ENCODE measurements at places on chromosomes 11 and 22.

- DNase-seq = no peak
Measured at GRCh38 chr11:47923667-47924066, 56.7 kb upstream of the PTPRJ start.

GRCh38 chr11:116714902-116715301 is 57.9 kb downstream of the BUD13 start:
- DNase-seq = no peak

DNA sequence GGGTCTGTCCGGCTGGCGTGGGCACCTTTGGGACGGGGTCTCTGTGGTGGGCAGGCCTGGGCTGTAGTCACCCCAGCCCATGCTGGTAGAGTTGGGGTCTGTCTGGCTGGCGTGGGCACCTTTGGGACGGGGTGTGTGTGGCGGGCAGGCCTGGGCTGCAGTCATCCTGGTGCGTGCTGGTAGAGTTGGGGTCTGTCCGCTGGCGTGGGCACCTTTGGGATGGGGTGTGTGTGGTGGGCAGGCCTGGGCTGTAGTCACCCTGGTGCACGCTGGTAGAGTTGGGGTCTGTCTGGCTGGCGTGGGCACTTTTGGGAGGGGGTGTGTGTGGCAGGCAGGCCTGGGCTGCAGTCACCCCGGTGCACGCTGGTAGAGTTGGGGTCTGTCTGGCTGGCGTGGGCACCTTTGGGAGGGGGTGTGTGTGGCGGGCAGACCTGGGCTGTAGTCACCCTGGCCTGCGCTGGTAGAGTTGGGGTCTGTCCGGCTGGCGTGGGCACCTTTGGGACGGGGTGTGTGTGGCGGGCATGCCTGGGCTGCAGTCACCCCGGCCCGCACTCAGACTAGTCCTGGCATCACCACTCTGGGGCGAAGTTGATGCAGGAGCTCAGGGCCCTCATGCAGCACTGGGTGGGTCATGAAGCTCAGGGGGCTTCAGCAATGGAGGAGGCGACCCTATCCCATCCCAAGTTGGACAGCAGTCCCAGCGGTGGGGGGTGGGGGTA is 19.3 kb downstream of the PRR33 start:
- DNase-seq = no peak

GRCh38 chr11:81959341-81959740 is 774.3 kb downstream of the FAM181B start:
- no peak for DNase-seq

GRCh38 chr22:41482319-41482935 is 13.5 kb downstream of the ACO2 start:
- DNase-seq = no peak

GRCh38 chr22:23394525-23395326 is 185.4 kb downstream of the IGLL1 start:
- no peak for DNase-seq

- no peak for DNase-seq
Measured at GRCh38 chr22:25360891-25361645, 141.6 kb downstream of the CRYBB2 start.

- no peak for DNase-seq
Measured at GRCh38 chr11:13970986-13971385, 8.5 kb downstream of the SPON1 start.

DNA sequence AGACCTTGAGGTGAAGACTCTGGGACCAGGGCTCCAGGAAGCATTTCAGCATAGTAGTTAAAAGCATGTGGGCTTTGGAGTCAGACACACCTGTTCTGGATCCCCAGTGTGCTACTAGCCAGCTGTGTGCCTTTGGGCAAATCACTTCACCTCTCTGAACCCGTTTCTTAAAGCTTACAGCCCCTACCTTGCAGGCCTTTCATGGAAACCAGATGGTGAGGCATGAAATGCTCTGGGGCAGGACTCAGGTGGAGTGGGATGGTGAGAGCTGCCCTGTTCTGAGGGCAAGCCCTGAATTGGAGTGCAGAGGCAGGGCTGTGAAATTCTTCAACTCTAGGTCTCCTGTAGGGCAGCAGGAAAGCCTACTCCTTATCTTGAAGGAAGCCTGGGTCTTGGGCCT is 10.5 kb downstream of the UCP2 start:
- DNase-seq = no peak

GRCh38 chr11:134003792-134004495 is 47.2 kb upstream of the IGSF9B start:
- DNase-seq = no peak

- no peak for DNase-seq
Measured at GRCh38 chr11:72863091-72863490, 48.9 kb downstream of the ATG16L2 start.

DNA sequence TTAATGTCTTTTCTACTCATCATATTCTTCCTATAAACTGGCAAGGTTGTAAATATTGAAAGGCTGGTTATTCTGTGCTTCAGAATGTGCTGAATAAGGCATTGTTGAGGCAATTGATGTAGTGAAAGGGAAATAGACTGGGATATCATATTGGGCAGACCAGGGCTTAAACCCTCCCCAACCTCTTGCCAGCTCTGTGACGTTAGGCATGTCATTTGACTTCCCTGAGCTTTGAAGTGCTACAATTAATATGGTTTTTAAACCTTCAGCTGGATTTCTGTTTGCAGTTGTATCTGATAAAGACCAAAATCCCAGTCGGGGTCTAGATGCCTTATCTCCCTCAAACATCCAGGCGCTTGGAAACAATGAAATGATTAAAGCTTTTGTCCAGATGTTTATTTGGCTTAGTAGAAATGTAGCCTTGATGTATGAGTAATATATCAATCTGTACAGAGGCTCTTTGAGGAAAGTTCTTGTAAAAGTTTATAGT is 208.1 kb downstream of the DBX1 start:
- no peak for DNase-seq

DNA sequence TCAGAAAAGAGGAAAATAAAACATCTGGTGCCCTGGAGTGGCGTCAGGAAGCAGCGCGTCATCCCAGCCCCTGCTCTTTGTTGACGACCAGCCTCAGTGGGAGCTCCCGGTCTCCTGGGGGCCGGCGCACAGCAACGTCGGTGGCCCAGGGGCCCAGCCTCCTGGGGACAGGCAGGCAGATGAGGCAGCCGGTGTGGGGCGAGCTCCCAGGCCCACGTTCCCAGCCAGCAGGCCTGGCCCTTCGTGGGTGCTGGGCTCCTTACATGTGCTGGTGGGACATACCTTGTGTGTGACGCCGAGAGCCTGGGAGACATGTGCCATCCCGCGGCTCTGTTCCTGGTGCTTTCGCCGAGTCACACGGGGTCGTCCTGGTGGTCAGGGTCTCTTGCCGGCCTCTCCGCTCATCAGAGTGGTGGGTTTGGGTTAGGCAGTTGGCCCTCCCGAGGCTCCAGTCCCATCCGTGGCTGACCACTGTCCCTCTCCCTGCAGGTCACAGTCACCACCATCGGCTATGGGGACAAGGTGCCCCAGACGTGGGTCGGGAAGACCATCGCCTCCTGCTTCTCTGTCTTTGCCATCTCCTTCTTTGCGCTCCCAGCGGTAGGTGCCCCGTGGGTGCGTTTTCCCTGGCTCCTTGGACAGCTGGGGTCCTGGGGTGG is 116.7 kb downstream of the KCNQ1OT1 start:
- DNase-seq = no peak

DNA sequence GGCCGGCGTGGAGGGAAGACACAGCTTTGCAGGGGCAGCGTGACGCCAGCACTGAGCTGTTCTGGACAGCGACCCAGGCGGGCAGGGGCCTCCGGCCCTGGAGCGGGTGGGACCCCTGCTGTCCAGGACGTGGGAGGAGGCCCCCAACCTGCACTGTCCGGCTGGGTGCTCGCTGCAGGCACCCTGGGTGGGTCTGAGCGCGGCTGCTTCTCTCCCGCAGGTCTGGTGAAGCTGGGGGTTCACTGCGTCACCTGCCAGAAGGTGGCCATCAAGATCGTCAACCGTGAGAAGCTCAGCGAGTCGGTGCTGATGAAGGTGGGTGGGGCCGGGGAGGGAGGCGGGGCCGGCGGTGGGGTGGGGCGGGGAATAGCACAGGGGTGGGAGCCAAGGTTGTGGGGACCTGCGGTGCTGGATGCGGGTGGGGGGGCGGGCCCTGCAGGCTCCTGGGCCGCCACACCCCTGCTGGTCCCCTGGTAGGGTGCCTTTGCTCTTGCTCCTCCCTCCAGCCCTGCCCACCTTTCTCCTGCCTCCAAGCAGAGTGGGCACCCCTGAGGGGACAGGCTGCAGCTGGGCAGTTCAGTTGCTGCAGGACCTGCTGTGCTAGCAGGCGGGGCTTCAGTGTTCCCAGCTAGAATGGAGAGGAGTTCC is 46.2 kb downstream of the BRSK2 start:
- DNase-seq = no peak

- DNase-seq = no peak
Measured at GRCh38 chr22:22755778-22756100, 111.3 kb downstream of the GGTLC2 start.

DNA sequence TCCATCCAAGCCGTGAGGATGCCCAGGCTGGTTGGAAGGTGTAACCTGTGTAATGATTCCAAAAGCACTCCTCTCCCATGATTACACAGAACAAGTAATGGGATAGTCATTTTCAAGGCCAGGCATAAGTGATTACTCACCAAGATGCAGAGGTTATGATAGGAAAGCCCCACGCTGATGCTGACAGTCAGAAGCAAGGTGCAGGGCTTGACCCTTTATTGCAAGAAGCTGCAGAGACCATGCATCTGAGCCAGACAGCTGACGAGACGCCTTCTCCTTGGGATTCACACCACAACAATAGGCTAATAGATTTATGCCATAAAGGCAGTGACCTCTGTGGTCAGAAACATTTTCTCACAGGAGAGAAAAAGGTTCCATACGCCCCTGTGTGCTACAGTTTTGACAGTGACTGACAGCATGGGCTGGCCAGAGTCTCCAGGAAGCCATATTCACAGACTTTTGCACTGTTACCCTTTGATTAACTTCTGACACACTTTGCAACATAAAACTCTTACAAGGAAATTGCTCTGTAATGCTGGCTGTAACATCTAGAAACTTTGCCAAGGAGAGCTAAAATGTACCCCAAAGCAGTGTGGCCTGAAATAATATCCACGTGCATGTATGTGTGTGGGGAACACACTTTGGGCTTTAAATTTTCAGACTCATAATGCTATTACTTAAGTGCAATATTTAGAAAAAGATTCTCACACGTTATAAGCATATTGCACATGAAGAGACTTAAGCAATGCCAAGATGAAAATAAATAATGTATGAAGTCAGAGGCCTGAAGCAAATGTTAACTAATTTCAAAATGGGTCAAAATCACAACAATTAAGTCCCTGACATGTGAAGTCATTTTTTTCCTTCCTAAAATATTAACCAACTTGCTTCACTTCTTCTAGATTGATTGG is 1079.0 kb upstream of the TENM4 start:
- DNase-seq = no peak

GRCh38 chr11:84289381-84289906 is 1003.3 kb upstream of the CCDC90B start:
- no peak for DNase-seq

DNA sequence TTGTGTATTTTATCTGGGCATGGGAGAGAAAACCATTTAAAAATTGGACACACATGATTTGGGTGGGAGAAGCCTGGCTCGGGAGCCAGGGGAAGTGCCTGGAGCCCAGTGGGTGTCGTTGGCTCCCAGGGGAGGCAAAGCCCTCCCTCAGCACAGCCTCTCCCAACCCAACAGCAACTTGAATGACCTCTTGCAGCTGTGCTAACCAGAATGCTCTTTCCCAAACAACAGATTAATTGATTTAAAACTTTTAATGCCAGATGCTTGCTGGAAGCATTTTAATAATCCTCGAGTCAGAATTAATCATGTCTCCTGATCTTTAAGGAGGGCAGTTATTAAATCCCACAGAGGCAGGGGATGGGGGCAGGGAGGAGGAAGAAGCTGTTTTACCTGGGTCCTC is 401.6 kb downstream of the BUD13 start:
- DNase-seq = no peak

DNA sequence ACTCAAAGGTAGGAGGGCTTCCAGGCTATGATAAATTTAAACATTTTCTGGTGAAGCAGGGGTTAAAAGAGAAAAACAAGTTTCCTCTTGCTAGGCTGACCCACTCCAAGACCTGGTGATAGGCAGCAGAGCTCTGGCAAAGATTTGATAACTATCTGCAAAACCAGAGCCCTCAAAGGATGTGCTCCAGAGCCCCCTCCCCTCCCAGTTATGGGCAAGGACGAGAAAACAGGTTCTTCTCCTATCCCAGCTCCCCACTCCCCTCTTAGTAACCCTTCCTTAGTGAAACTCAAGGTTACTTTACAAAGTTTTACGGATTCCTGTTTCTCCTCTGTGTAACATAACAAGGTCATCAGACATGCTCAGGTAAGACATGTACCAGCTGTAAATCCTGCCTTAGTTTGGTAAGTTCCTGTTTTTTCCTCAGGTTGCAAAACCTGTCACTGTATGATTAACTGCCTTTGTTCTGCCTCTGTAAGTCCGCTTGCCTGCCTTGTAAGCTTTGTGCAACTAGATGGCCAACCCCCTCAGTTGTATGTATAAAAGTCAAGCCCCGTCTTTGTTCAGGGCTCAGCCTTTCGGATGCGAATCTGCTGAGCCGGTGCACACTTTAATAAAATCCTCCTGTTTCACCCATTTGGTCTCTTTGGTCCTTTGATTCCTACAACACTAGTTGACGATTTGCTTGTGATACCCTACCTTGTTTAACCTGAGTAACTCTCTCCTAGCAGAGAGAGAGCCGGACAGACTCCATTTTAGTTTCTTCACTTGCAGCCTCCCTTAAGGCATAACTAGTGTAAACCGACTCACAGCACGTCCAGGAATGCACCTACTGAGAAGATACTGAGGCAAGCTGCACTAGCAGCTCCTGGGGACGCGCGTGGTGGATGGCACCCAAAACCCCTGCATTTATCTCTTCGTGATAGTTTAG is 13.9 kb downstream of the APOBEC3H start:
- no peak for DNase-seq

- DNase-seq = peak; percentile 7
Measured at GRCh38 chr11:95877291-95877690, 46.6 kb downstream of the MTMR2 start.

DNA sequence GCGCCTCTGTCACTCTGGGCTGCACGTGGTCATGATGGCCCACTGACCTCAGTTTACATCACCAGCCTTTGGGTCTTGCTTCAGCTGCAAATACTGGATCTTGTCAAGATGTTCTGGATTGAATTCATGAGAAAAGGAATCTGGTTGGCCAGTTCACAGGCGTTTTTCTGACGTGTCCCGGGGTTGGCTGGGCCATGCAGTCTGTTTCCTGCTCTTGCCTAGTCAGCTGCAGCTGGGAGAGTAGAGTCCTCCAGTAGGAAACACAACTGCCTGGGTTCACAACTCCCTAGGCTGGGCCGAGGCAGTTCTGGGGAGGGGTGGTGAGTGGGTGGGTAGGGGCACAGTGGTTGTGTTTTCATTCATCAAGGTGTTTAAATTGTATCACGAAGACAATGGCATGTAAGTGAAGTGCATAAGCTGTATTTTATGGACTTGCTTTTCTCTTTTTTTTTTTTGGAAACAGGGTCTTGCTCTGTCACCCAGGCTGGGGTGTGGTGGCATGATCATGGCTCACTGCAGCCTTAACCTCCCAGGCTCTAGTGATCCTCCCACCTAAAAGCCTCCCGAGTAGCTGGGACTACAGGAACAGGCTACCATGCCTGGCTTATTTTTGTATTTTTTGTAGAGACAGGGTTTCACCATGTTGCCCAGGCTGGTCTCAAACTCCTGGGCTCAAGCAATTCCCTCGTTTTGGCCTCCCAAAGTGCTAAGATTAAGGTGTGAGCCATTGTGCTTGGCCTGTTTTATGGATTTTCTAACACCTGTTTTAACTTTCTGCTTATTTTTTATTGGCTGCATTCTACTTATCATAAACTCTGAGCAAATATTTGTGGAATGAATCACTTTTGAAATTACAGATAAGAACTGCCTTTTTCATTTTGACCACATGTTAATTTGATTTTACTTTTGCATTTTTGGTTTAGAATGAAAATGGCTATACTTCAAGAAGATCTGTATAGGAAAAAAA is 54.0 kb upstream of the PITPNB start:
- no peak for DNase-seq

GRCh38 chr11:96282625-96283220 is 60.3 kb downstream of the MAML2 start:
- no peak for DNase-seq
